ENCODE measurements at places on chromosomes 6 and 20. TPM values are rescaled to one million over a fixed set of nuclear protein-coding genes. Genes with fewer than 3 reads are reported as not detected.

DNA sequence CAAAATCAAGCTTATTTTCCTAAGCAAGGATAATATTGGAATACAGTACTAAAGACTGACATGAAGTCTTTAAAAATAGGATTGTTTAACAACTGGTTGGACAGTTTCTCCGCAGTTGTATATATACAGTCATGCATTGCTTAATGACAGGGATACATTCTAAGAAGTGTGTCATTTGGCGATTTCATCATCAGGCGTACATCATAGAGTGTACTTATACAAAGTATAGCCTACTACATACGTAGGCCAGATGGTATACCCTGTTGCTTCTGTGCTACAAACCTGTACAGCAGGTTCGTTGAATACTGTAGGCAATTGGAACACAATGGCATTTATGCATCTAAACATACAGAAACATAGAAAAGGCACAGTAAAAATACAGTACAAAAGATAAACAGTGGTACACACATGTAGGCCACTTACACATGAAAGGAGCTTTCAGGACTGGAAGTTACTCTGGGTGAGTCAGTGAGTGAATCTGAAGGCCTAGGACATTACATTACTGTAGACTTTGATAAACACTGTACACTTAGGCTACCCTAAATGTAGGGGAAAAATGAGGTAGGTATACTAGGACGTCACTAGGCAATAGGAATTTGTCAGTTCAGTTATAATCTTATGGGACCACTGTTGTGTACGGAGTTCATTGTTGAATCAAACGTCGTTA lies 20.1 kb downstream of the HECA start:
- H3K27ac ChIP-seq = no peak overlapping the region
- DNase-seq = no peak
- no peaks in the 10 kb centered on the region for H3K27me3 ChIP-seq
- no peaks in the 10 kb centered on the region for H3K36me3 ChIP-seq

The CDKN1A gene
- total RNA-seq = 10.3 TPM

GRCh38 chr6:23663096-23663495 lies 462.9 kb upstream of the NRSN1 start:
- no peaks in the 10 kb centered on the region for H3K36me3 ChIP-seq
- DNase-seq = no peak
- H3K27ac ChIP-seq = no peak overlapping the region
- H3K27me3 ChIP-seq = no peaks in the 10 kb centered on the region
- no peak overlapping the region for H3K4me3 ChIP-seq
- no peaks in the 10 kb centered on the region for H3K4me1 ChIP-seq

- H3K27ac ChIP-seq = no peak overlapping the region
- no peak for DNase-seq
- H3K27me3 ChIP-seq = no peaks in the 10 kb centered on the region
- peaks cover 9% of the 10 kb centered on the region for H3K36me3 ChIP-seq
Observed at GRCh38 chr6:31791324-31792089, 4.0 kb downstream of the VARS1 start.

The BPI gene
- total RNA-seq = not detected

The CD83 gene
- 28.4 TPM for total RNA-seq

GRCh38 chr6:13183415-13184088 lies 144.8 kb downstream of the TBC1D7 start:
- no peaks in the 10 kb centered on the region for H3K27me3 ChIP-seq
- H3K4me3 ChIP-seq = no peak overlapping the region
- H3K36me3 ChIP-seq = no peaks in the 10 kb centered on the region

The PNPLA1 gene
- not detected for total RNA-seq

DNA sequence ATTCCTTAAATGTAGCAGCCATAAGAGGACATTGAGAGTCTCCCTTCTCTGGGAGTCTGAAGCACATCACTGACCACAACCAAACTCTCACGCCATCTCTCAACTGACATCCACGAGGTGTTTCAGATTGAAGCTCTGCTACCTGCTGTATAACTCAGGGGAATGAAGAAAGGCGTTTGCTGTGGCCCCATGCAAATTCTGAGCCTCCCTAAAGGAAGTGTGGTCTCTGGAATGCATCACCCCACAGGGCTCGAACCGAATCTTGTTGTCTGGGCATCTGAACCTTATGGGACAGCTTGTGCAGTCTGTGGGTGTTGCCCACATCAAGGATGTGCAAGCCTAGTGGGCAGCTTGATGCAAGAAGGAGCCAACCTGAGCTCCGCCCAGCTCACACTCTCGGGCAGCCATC lies 10.9 kb downstream of the PMEPA1 start:
- peaks cover 21% of the 10 kb centered on the region for H3K27me3 ChIP-seq
- DNase-seq = no peak
- no peak overlapping the region for H3K4me3 ChIP-seq
- no peaks in the 10 kb centered on the region for H3K36me3 ChIP-seq
- H3K27ac ChIP-seq = no peak overlapping the region

DNA sequence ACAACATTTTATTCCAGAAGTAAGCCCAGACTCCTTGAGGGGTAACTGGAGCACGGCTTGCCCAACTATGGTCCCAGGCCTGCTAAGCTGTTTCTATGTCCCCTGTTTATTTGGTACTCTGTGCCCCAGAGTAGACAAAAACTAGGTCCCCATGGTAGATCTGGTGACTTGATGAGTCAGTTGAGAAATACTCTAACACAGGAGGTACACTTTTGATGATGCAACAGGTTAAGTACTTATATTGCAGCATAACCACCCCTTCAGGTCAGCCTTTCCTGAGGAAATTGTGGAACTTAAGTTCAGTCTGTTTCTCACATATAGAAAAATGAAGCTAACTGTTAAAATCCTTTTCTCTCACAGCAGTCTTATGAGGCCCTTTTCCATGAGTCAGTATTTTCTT lies 19.6 kb downstream of the TTPAL start:
- no peak overlapping the region for H3K27ac ChIP-seq
- no peaks in the 10 kb centered on the region for H3K27me3 ChIP-seq
- H3K4me1 ChIP-seq = peaks cover 14% of the 10 kb centered on the region
- no peak for DNase-seq
- peaks cover 82% of the 10 kb centered on the region for H3K36me3 ChIP-seq

DNA sequence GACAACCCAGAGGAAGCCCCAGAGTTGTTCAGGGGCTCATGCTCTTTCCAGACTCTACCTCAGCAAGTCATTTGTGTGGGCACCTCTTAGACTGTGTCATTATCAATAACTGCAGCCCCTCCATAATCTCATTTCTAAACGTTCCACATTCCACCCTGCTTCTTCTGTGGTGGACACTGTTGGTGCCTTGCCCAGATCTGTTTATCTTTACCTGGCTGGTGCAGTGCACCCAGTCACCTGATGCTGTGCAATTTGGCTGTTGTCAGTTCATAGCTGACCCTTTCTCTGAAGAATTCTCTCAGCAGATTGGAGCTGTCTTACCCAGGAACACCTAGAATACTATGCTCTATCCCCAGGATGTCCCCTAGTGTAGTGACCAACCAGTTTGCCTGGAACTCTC lies 80.0 kb downstream of the ATRN start:
- H3K27me3 ChIP-seq = no peaks in the 10 kb centered on the region
- no peak overlapping the region for H3K4me3 ChIP-seq
- DNase-seq = no peak
- H3K27ac ChIP-seq = no peak overlapping the region

- no peak overlapping the region for H3K27ac ChIP-seq
- DNase-seq = no peak
- H3K4me3 ChIP-seq = no peak overlapping the region
- no peaks in the 10 kb centered on the region for H3K36me3 ChIP-seq
- H3K4me1 ChIP-seq = no peaks in the 10 kb centered on the region
Observed at GRCh38 chr6:109339906-109340678, 42.2 kb downstream of the CD164 start.
